ENCODE measurements at places on chromosomes 6 and 20.

DNA sequence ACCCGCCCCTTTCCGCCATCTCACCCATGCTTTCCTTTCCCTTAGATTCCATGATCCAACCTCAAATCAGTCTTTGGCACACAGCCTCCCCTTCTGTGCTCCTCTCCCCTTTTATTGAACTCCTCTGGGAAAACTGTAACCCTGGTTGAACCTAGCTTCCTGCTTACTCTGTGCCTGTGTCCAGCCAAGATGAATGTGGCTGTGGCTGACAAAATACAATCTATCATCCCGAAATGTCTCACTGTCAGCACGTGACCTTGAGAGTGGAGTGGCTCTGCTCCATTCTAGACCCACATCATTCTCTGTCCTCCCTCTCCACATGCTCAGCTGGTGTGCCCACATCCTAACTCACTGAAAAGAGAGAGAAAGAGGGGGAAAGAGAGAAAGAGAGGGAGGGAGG lies 11.0 kb downstream of the NCR2 start:
- DNase-seq = no peak

DNA sequence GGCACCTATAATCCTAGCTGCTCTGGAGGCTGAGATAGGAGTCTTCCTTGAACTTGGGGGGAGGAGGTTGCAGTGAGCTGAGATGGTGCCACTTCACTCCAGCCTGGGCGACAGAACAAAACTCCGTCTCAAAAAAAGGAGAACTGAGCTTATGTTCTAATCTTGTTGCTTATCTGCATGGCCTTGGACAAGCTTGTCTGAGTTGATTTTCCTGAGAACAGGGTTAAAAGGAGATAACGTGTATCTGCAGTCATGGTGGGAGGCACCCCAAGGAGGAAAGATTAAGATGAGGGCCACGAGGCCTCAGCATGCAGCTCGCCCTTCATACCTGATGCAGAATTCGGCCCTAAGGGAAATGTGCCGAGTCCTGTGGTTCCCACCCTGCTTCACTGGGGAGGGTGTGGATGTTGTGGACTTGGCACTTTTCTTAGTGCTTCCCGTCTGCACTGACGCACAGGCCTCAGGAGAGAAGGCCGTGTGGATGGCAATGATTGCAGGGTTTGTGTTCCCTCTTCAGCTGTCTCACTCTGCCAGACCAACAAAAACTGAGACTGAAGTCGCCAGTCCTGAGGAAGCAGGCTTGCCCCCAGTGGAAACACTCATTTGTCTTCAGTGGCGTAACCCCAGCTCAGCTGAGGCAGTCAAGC lies 56.3 kb downstream of the EZR start:
- DNase-seq = no peak

DNA sequence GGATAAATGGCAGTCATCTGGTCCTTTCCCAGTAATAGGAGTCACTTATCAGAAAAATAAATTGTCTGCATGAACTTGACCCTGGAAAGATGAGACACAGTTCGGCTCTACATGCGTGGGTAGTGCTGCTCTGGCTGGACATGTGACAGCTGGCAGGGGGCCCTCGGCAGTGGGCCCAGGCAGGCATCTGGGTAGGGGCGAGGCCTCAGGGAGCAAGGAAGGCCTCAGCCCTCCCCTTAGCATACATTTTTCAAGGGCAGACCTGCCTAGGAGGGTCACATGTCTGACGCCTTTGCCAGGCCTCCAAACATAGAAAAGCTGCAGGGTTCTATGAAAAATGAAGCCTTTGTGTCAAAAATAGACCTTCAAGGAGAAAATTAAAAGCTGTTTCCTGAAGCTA lies 12.8 kb upstream of the ILRUN start:
- no peak for DNase-seq

GRCh38 chr6:32949113-32949512 lies 3.8 kb downstream of the HLA-DMA start:
- no peak for DNase-seq

GRCh38 chr6:31972709-31973350 lies 892 bp upstream of the DXO start:
- no peak for DNase-seq

GRCh38 chr6:163730246-163731210 lies 316.0 kb downstream of the QKI start:
- DNase-seq = no peak

DNA sequence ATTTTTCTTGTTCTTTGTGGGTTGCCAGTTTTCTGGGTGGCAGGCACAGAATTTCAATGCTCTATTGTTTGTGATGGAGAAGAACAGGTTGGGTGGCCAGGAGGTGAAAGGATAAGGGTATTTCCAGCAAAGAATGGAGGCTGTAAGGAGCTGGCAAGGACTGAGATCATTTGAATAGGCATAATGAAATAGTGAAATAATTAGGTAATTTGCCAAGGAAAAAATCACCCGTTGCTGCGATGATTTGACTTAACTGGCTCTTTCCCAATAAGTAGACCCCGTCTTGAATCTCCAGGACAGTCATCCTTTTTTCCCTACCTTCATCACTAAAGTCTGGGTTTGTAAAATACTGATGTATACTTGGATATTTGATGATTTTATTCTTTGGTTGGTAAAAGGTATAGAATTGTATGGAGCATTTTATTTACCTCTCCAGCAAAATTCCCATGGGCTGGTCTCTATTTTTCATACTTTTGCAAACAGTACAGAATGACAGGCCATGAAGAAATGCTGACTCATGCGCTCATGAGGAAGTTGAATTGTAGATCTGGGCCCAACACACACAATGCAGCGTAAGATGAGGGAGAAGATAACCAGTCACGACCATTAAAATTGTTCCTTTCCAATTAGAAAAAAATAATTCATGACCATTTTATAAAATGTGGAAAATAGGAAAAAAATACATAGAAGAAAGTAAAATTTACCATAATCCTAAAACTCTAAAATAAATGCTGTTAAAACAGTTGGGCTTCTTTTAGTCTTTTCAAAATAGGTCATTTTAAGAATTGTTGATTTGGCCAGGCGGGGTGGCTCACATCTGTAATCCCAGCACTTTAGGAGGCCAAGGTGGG lies 2.4 kb upstream of the GCNT2 start:
- DNase-seq = peak; percentile 95

- DNase-seq = no peak
These were observed 12.1 kb downstream of the COL21A1 start for GRCh38 chr6:56235245-56235644.

GRCh38 chr6:163539101-163539762 lies 124.7 kb downstream of the QKI start:
- no peak for DNase-seq

DNA sequence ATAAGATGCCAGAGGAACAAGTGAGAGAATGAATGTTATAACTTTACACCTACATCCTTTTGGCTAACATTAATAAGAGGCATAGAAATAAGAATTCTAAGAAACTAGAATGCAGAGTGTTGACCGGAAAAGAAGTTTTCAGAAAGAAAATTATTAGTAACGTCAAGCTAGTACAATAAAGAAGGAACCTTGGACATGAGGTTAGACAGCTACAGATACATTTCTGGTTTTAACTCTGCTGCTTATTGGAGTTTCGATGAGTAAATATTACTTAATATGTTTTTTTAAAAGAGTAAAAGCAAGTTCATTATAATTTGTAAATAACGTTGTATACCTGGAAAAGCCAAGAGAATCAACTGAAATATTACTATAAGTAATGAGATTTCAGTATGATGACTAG lies 22.7 kb downstream of the TAB2 start:
- no peak for DNase-seq

DNA sequence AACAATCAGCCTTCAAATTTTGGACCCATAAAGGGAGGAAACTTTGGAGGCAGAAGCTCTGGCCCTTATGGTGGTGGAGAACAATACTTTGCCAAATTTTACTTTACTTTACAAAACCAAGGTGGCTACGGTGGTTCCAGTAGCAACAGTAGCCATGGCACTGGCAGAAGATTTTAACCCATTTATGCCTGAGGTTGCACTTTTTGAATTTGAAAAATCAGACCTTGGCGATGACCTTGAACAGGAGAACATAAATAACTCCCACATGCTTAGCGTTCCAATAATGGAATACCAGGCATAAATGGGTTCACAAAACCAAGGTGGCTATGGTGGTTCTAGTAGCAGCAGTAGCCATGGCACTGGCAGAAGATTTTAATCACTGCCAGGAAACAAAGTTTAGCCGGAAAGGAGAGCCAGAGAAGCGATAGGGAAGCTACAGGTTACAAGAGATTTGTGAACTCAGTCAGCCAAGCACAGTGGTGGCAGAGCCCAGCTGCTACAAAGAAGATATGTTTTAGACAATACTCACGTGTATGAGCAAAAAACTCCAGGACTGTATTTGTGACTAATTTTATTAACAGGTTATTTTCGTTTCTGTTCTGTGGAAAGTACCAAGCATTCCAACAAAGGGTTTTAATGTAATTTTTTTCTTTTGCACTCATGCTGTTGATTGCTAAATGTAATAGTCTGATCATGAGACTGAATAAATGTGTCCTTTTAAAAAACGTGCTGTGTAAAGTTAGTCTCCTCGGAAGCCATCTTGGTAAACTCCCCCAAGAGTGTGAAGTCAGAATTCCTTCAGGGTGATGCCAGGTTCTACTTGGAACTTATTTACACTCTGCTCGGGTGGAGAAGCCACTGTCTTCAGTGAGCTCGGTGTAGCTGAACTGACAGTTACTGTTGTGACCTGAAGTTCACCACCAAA lies 6.7 kb downstream of the SFT2D1 start:
- no peak for DNase-seq

- DNase-seq = peak; percentile 67
These were observed 33.6 kb downstream of the GFOD1 start for GRCh38 chr6:13453771-13454251.

GRCh38 chr20:23161968-23162696 lies 76.0 kb upstream of the CD93 start:
- DNase-seq = no peak
